ENCODE measurements at places on chromosomes 13 and 19.
A peak's percentile ranks its signal among the peaks of the same experiment; 100 is the strongest.

GRCh38 chr13:25046985-25047511, 48.9 kb upstream of the PABPC3 start:
- DNase-seq, result peak; percentile 17

GRCh38 chr19:36265856-36266374, 51.0 kb downstream of the ZNF146 start:
- no peak for DNase-seq

DNA sequence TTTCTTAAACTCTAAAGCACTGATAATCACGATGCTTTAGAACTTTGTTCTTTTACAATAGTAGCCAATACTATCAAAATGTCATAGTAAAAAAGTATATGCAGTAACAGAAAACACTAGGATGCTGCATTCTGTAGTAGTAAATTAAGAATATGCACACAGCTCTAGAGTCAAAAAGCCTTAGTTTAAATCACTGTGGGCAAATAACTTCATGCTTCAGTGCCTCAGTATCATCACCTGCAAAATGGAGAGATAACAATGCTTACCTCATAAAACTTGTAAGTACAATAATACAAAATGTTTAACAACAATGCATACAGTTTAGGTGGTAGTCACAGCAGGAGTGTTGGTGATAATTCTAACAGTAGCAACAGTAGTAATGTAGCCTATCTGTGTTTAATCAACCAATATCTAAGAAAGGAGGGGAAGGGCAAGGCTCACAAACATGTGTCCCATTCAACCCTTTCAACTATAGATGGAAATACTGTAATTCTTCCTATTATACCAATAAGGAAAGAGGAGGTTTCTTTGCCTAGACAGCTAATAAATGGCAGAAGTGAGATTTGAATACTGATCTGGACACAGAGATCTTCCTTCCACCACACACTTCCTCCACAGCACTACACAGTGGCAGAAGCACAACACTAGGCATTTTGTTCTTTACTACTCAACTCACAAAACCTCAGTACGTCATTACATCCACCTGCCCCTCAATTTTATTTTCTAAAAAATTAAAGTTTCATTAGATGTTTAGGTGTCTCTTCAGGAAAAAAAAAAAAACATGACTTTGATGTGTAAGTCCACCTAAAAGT, 4.6 kb downstream of the RBM26 start:
- DNase-seq, result no peak

GRCh38 chr13:31699650-31700049, 39.7 kb upstream of the RXFP2 start:
- DNase-seq, result no peak

DNA sequence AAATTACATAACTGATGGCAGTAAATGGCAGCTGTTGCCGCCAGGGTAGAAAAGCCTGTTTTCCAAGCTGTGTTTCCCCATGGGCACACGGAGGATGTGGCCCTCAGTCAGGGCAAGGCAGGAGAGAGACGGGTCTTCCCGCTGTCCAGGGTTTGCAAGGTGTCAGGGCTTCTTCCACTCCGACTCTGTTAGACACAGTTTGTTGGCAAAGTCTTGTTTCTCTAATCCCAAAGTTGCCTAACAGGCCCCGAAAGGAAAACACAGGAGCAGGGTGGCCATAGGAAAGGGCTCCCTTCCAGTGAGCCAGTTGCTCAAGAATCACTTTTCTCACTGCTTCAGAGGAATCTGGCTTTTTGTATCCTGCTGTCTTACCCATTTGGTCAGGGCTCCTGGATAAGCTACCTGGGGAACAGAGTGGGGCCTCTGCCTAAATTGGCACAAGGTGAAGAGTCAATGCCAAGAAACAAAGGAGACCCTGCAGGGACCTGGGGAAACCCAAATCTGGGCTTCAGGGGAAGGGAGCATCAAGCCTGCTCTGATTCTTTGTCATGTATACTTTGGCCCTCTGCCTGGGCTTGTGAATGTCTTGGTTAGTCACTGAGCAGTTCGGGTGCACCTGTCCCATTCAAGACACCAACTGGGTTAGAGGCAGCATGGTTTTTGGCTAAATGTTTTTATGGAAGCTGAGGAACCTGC, 29.0 kb upstream of the CXCL17 start:
- DNase-seq, result no peak

- no peak for DNase-seq
These were observed 30.3 kb downstream of the USPL1 start for GRCh38 chr13:30647824-30648521.

DNA sequence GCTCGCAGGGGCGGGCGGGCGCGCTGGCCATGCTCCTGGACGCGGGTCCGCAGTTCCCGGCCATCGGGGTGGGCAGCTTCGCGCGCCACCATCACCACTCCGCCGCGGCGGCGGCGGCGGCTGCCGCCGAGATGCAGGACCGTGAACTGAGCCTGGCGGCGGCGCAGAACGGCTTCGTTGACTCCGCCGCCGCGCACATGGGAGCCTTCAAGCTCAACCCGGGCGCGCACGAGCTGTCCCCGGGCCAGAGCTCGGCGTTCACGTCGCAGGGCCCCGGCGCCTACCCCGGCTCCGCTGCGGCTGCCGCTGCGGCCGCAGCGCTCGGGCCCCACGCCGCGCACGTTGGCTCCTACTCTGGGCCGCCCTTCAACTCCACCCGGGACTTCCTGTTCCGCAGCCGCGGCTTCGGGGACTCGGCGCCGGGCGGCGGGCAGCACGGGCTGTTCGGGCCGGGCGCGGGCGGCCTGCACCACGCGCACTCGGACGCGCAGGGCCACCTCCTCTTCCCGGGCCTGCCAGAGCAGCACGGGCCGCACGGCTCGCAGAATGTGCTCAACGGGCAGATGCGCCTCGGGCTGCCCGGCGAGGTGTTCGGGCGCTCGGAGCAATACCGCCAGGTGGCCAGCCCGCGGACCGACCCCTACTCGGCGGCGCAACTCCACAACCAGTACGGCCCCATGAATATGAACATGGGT, 599 bp downstream of the ZIC2 start:
- DNase-seq, result peak; percentile 84

Measured in NCI-H1417 (cell line).